Stimulated activated CD8-positive, alpha-beta memory T cell treated with anti-CD3 and anti-CD28 coated beads, Interleukin-2, amount 100 ng/mL, for 1 hour (primary cell): ENCODE measurements at places on chromosomes 1 and 21.

DNA sequence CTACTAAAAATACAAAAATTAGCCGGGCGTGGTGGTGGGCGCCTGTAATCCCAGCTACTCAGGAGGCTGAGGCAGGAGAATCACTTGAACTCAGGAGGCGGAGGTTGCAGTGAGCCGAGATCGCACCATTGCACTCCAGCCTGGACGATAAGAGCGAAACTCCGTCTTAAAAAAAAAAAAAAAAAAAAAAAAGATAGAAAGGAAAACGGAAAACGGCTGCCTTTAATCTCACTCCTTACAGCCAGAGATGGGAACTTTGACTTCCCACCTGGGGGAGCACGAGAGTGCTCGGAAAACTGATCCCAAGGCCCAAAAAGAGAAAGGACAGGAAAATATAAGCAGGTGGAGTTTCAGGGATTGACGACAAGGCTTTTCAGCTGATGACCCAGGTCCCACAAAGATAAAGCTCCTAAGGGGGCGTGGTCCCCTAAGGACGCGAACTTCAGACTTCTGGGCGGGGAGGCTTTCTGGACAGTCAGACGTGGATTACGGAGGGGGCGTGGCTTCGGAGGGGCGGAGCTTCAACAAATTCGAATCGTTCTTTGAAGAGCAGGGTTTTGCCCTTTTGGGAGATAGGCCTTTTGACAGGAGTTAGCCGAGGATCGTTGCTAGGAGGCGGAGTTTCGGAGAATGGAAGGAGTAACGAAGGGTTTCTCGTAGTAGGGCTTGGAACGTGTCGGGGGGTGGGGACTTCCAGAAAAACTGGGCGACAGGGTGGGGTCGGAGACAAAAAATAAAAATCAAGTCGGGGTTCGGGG, 958 bp upstream of the CKS1B start:
- peak; percentile 82 for DNase-seq

GRCh38 chr1:244361764-244362473, 89.8 kb downstream of the ADSS2 start:
- DNase-seq, result no peak

DNA sequence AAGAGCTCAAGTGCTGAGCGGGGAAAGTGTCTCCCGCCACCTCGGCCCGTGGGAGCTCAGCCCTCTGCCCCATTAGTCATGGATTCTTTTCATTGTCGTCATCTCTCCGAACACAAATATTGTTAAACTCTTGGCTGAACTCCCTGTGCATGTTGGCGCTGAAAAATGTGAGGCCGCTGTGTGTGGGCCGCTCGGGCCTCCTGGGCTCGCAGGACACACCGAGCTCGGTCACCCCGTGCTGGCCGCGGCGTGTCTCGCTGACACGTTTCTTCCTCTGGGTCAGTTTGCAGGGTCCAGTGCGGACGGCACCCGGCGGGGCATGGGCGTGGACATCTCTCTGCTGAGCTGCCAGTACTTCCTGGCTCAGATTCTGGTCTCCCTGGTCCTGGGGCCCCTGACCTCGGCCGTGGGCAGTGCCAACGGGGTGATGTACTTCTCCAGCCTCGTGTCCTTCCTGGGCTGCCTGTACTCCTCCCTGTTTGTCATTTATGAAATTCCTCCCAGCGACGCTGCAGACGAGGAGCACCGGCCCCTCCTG, 25.6 kb downstream of the SLC45A1 start:
- DNase-seq, result no peak

DNA sequence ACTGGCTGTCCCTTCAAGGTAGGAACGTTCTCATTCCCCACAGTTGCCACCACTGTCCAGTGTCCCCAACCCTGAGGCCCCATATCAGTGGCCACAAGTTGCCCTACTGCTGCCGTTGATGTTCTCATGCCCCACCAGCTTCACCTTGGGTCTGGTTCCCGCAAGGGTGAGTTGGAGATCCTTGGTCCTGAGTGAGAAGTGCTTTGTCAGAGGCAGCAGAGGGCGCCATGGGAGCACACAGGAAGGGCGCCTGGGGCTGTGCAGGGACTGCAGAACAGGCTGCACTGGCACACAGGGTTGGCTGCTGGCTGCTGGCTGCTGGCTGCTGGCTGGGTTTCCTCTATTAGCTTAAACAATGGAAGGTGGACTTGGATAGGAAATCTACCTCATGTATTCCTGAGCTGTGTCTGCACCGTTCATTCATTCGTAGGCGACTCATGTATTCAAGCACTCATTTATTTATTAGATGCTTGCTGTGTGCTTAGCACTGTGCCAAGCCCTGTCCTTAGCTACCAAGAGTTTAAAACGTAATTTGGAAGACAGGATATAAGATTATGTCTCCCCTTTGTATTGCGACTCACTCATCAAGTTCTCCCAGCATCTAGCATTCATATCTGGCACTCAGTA, 2.1 kb upstream of the S100A9 start:
- DNase-seq, result no peak

DNA sequence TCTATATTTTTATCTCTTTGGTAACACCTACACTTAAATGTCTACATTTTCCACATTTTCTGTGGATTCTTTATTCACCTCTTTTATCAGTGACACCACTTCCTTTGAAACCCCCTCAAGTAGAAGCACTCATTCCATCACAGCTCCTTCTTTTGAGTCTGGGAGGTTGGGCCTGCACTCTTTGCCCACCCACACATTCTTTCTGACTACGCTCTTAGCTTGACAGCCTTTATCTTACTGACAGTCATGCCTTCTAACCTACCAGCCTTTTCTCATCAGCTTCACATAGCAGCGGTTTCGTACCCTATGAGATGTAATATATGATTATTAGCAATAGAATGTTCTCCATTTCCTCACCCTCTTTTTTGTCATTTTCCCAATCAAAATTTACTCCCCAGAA, 151.9 kb downstream of the TNFSF18 start:
- no peak for DNase-seq

- DNase-seq, result no peak
Observed at GRCh38 chr1:230268371-230269170, 157.6 kb downstream of the PGBD5 start.

- no peak for DNase-seq
Observed at GRCh38 chr1:112502826-112503225, 5.9 kb upstream of the WNT2B start.

DNA sequence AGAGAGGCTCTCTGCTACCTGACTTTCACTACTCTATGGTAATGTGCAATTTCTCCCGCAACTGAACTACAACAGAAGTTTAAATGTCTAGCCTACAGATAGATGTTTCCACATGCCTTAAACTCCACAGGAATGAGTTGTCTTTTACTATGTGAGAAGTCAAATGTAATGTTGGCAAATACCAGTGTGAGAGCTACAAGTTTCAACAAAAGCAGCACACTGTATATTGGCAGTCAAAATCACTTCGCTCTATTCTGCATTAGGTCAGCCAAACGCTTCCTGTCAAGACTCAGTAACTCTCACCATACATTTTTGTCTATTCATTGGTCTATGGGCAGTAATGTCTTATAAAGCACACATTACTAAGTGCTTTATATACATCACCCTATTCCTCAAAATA, 41.9 kb downstream of the LUZP1 start:
- DNase-seq, result no peak

- DNase-seq, result no peak
Observed at GRCh38 chr1:68317543-68317942, 85.2 kb upstream of the WLS start.

DNA sequence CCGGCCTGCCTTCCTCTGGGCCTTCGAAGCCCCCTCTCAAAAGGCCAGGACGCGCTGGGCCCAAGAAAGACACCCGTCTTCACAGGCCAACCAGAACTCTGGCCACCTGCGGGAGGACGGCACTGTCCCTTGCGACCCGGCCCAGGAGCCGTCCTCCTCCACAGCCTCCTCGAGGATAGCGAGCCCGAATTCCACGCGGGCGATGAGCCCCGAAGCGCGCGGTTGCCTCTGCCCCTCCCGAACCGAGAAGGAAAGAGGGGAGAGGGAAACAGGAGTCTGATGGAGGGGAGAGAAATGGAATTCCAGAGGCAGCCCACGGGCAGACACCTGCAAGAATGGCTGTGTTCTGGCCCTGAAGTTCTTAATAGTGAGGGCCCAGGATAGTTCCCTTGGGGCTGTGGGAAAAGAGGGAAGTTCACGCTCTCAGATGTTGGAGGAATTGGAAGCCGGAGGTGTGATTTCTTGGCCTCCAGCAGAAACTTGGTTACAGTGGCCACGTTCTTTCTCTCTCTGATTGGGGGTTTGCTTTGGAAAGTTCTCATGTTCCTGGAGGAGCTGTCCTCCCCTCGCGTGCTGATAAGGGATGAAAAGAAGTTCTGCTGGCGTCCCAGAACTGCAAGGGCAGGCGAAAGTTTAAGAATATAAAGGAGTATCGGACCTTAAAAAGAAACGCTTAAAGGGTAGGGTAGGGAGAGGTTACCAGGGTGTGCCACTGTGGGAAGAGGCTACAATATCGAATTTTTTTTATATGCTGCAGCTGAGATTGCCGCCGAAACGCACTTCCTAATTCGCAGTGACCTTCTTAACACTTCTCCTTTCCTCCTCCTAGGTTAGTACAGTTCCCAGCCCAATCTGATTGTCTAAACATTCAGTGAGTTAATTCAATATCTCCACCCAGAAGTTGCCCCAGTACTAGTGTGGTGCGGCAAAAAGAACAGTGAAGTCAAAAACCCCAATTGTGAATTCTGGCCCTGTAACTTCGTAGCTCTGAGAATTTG, 5.8 kb upstream of the SLC44A5 start:
- DNase-seq, result no peak

- no peak for DNase-seq
Observed at GRCh38 chr1:210294999-210295745, 33.5 kb upstream of the HHAT start.

- DNase-seq, result no peak
Observed at GRCh38 chr1:36328713-36329112, 5.3 kb upstream of the EVA1B start.

- DNase-seq, result no peak
Observed at GRCh38 chr1:236041631-236042618, 23.0 kb downstream of the NID1 start.

DNA sequence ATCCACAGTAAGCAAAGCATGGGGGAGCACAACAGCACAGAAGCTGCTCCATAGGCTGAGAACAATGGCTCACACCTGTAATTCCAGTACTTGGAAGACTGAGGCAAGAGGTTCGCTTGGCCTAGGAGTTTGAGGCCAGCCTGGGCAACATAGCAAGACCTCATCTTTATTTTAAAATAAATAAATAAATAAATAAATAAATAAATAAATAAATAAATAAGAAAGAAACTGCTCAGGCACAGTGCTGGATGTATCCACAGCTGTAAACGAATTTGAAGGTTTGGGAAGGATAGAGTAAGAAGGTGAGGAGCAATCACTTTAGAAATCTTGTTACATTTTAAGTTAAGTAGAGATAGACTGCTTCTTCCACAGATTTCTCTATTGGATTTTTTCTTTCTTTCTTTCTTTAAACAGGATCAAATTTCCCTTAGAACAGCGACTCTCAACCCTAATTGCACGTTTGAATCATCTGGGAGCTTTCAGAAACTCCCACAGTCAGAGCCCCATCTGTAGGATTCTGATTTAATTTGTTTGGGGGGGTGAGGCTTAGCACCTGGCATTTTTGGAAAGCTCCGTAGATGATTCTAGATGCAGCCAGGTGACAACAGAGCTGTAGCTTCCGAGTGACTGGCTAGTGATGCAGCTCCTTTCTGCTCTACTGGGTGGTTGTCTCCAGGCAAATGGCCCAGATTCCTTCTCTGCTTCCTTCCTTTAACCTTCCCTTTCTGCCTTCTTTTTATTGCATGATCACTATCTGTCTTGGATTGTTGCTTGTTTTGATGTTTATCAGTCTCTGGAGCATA, 53.5 kb downstream of the S1PR1 start:
- no peak for DNase-seq

DNA sequence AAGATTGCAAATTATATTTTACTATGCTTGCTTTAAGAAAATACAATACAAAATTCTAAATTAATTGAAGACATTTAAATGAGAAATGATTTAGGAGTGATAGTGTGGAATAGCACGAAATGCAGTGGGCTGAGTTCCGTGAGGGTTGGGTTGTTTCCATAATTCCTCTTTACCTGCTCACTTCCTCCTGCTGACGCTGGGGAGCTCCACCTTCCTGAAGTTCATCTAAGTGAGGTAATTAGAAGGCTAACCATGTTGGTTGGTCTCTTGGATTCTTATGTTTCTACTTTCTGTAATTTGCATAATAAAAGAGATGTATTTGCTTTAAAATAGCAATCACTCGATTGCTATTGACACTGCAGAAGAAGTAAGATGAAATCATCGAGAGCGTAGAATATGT, 4.7 kb downstream of the OR14I1 start:
- no peak for DNase-seq

DNA sequence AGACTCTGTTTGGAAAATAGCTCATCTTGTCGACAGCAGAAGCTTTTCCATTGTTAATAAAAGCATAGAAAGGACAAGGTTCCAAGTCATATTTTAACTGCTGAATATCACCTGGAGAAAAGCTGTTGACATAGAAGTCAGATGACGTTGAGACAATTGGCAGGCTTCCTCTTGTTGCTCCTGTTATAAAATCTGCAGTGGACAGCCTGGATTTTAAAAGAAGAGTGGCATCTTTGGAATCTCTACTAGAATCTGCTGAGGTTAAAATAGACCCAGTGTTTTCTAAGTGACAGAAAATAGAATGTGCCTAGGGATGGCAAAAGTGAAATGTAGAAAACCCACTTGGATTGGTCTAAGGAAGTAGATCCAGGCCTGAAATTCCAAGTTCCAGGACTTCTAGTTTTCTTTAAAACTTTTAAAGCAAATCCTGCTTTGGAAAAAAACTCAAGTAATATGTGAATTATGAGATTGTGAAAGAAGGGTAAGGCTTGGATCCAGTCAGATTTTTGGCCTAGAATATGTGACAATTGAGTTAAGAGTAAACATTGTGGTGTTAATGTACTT, 53.6 kb upstream of the NEXN start:
- DNase-seq, result no peak

GRCh38 chr1:157301477-157302198, 163.4 kb upstream of the ETV3 start:
- DNase-seq, result no peak

GRCh38 chr1:221363039-221363438, 378.9 kb downstream of the DUSP10 start:
- DNase-seq, result no peak

GRCh38 chr1:212506666-212507065, 73.9 kb downstream of the NENF start:
- DNase-seq, result no peak

GRCh38 chr21:28554660-28555475, 437.8 kb downstream of the LTN1 start:
- DNase-seq, result no peak

DNA sequence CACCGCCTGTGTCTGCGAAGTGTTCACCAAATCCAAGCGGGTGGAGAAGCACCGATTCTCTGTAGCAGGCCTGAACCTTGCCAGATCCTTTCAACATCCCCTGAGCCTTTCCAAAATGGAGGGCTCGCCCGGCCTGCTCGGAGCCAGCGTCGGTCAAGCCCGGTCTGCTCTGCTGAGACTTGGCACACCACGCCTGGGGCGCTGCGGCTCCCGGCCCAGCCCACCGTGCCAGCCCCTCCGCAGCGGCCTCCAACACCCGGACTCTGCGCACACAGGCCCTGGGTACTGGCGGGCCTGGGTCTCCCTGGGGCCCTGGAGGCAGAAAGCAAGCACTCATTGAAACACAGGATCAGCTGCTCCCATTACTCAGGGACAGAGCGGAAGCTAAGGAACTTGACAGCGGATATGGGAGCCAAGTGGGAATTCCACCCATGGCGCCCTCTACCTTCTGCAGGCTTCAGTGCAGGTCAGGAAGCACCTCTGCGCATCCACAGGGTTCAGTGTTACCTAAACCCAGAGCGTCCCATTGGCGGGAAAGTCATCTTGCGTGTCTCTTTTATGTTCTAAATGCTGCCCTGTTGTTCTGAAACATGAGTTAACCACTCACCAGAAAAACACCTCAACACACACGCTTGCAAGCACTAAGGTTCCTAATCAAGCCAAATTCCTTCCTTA, 159.9 kb downstream of the ZBTB18 start:
- no peak for DNase-seq
